ENCODE measurements at places on chromosomes 16 and 17.

GRCh38 chr17:81200695-81201580 lies 21.8 kb downstream of the CEP131 start:
- DNase-seq = no peak

GRCh38 chr17:50649042-50649908 lies 14.6 kb downstream of the ABCC3 start:
- DNase-seq = no peak

GRCh38 chr16:15576960-15577958 lies 65.7 kb downstream of the MARF1 start:
- no peak for DNase-seq

GRCh38 chr16:27403601-27403992 lies 1.6 kb downstream of the IL21R start:
- no peak for DNase-seq

DNA sequence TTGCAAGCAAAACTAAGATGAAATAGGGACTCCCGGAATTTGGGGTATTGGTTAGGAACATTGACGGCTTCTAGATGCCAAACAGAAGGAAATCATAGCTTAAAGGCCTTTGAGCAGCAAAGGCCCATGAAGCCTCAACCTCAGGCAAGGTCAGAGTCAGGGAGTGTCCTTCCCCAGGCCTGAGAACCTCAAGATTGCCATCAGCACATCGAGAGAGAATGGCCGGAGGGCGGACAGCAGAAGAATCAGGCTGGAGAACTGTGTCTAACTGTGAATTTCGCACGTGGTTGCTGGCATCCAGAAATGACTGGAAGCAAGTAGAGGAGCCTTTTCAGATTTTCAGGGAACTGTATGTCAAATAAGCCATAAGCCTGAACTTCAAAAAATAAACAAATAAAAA lies 24.8 kb upstream of the ANKRD40CL start:
- no peak for DNase-seq

GRCh38 chr17:17112628-17113200 lies 70.5 kb downstream of the MPRIP start:
- no peak for DNase-seq

- DNase-seq = peak; percentile 81
Observed at GRCh38 chr17:81291662-81292061, 3.4 kb downstream of the SLC38A10 start.

DNA sequence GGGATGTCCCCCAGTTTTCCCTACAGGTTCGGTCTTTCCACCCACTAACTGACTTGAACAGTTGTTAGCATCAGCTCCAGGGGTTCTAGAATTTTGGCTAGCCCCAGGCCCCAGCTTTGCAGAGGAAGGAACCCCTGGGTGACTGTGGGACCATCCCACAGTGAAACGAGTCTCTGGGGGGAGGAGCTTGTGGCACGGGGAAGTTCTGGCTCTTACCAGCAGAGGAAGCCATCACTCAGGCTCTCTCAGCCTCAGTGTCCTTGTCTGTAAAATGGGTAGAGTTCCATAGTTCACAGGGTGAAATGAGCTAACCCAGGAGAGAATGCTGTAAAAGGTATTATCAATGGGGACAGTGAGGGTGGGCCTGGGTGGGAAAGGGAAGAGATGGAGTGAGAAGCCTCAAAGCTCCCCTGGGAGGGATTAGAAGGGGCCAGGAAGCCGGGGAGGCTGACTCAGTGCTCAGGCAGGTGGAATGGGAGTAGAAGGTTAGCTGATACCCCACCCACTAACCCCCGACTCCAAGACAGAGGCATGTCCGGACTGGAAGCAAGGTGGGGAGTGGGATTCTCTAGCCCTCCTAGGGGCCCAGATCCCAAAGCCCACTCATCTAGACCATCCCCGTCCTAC lies 30.9 kb upstream of the CDC42EP4 start:
- DNase-seq = no peak

DNA sequence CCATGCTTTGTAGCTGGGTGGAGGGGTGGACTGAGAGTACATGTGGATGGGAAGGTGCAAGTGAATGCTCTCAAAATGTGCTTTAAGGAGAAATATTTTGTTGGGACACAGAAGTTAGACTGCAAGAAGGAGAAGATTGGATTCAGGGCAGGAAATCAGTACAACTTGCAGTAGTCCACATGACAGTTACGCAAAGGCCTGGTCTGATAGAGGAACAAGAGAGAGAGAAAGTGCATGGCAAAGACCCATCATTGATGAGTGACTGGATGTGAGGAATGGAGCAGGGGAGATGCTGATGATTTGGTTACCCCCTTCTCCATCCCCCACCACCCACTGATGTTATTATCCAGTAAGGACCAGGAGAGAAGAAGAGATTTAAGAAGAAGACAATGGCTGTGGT lies 472.8 kb downstream of the MAF start:
- DNase-seq = no peak

DNA sequence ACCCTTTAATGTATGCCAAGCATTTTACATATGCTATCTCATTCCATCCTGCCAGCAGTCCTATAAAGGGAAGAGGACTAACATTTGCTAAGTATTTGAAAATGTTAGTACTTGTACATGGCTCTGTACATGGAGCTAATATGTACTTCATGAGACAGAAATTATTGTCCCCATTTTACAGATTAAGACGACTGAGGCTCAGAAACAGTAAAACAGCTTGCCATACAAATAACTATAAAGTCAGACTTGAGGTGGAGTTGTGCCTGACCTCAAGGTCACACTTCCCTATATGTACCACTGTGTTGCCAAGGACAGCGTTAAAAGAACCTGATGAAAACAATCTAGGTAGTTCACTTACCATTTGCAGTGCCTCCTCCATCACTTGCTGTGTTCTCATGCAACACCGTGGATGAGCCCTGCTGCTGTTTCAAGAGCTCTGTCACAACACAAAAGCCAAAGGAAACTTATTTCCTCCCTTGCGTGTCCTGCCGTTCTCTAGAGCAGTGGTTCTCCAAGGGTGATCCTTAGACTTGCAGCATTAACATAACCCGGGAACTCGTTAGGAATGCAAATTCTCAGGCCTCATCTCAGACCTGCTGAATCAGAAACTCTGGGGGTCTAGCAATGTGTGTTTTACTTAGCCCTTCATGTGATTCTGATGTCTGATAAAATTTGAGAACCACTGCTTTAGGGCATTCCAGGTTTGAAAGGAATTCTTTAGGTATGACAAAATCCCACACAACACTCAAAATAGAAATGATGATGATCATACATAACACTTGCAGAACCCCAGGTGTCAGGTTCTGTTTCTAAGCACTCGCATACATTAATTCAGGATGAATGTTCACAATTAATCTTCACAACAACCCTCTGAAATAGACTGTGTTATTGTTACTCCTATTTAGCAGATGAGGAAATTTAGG lies 51.2 kb upstream of the MTMR4 start:
- DNase-seq = no peak

DNA sequence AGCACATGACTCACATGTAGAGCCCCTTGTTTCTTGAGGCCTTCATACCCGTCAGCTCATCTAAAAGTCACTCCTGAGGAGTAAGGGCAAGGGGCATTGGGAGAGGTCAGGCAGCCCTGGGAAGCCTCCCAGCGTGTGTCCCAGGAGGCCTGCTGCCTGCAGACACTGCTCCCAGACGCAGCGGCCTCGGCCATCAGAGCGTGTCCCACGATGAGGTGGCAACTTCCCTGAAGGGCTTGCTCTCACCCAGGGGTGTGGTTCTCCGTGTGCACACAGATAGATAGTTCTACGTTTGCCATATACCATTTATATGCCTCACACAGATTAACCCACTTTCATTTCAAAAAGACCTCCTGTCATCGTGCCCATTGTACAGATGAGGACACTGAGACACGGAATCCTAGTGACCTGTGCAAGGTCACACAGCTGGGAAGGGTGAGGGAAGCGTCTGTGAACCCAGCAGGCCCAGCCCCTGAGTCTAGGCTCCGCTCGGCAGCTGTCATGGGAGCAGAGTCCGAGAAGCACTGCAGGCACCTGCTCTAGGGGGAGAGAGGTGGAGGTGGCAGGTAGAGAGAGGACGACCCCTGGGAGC lies 8.3 kb downstream of the TUBB3 start:
- DNase-seq = no peak

DNA sequence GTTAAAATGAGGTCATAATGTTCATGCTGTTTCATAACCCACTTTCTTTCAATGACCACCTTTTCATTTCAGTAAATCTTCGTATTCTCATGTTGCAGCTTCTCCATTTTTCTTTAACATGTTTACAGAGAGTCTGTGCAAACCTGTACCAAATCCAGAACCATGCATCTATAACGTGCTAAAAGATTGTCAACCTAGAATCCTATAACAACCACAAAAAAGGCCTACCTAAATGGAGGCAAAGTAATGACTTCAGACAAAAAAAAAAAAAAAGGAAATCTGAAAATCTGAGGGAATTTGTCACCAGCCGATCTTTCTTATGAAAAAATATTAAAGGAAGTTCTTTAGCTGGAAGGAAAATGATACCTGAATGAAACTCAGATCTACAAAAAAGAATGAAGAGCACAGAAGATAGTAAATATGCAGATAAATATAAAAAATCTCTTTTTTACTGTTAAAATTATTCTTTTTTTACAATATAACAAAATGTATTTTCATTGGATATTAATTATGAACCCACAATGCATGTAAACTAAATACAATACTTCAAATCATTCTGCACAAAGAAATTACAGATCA lies 1.4 kb upstream of the SLFN11 start:
- no peak for DNase-seq

DNA sequence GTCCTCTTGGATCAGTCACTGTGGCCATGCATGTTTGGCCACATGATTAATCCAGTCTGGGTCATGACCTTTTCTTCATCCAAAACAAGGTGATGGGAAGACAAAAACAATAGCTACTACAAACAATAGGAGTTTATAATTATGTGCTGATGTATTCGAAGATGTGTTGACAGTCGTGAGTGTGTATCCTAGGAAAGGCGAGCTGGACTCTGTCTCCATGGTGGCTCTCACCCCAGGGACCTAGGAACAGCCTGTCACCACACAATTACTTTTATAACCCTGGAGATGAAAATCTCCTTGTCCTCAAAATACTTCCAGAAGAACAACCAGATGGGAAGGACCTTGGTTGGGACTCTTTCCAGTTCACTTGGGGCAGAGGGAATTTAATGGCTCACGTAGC lies 9.8 kb upstream of the PLK1 start:
- no peak for DNase-seq

DNA sequence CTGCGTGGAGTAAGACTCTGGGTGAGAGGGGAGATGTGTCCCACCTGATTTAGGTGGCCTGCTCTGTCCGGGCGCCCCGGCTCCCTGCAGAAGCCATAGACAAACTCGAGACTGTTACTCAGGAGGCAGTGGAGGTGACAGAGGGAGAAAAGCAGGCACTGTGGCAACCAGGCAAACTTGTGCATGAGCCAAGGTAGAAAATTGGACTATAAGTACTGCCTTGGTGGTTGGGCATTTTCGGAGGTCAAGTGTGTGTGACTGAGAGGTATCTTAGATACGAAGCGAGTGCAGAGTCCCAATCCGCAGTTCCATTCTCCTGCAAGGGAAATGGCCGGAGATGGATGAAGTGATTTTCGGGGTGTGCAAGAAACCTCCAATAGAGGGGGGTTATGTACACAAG lies 27.1 kb upstream of the SPACA3 start:
- no peak for DNase-seq

GRCh38 chr17:77019893-77020379 lies 120.8 kb upstream of the SEC14L1 start:
- DNase-seq = no peak

DNA sequence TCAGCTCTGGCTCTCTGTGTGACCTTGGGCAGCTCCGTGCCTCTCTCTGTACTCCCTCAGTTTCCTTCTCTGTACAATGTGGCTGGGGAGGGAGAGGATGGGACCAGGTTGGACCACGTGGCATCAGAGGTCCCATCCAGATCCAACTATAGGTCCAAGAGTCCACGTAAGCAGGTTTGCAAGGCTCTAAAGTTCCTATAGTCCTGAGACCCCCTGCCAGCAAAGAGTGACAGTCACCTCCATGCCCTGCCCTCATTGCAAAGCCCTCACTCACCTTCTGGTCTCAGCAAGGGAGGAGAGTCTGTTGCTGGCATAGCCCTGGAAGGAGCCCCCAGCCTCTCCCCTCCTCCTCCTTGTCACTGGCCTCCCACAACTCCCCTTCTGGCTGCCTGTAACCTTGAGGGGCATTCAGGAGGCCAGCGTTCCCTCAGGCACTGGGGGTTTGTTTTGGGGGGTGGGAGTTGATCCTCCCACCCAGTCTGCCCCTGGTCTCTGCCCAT lies 6.1 kb upstream of the DRC7 start:
- no peak for DNase-seq

- DNase-seq = no peak
Observed at GRCh38 chr16:12060751-12061150, 84.2 kb downstream of the SNX29 start.

DNA sequence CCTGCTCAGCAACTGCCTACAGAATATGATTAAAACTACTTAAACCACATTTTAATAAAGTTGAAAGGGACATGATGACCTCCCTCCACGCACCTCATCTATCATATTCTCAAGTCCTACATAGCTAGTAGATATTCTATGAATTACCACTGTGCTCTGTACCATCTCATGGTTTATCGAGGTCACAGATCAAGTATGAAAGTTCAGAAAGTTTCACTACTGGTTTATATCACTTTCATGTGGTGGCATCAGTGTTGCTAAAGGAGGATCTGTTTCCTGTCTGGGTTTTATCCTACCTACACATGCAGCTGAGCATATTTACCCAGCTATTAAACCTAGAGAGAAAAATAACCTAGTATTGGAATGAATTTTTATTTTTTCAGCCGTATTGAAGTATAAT lies 214.9 kb upstream of the MON1B start:
- no peak for DNase-seq

DNA sequence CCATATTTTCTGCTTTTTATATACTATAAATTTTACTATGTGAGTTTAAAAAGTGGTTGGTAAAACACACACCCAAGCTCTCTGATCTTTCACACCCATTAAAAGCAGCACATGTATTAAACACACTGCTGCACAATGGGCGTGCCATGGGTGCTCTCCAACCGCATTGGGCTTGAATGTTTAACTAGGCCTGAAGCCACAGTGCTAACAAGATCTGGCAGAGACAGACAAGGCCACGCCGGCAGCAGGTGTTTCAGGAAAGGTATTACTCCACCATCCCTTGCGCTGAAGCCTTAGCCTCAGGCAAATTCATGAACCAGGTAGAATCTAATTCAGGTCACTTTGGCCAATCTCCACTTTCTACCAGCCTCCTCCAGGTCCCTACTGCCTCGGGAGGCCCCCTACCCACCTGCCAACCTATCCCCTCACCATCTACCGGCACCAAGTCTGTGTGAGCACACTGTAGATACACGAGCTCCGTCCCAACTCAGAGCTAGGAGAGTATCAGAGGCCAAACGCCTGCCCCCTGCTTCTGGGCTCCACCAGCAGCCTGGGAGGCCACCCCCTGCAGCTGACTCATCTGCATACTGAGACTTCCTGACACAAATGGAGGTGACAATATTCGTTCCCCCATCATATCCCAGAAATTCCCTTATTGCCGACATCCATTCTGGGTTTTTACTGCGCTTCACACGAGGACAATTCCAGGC lies 95.0 kb downstream of the ADCY9 start:
- DNase-seq = no peak

DNA sequence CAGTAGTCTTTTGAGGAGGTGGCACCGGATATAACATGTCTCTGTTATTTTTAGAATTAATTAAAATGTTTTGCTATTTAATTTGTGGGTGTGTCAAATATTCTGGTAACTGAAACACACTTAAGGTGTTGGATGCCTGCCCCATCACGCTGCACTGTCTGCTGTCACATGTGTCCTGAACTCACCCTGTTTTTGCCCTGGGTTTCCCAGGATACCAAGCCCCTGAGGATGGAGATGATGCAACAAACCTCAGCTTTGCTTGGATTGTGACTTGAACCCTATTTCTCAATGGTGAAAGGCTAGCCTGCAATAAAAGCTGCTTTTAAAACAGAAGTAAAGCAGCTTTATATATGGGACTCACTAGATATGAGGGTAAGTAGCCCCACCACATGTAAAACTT lies 11.5 kb upstream of the DUSP14 start:
- no peak for DNase-seq
